AG09319 (cell line): ENCODE measurements at places on chromosomes 5 and 9.
A peak's percentile ranks its signal among the peaks of the same experiment; 100 is the strongest.

DNA sequence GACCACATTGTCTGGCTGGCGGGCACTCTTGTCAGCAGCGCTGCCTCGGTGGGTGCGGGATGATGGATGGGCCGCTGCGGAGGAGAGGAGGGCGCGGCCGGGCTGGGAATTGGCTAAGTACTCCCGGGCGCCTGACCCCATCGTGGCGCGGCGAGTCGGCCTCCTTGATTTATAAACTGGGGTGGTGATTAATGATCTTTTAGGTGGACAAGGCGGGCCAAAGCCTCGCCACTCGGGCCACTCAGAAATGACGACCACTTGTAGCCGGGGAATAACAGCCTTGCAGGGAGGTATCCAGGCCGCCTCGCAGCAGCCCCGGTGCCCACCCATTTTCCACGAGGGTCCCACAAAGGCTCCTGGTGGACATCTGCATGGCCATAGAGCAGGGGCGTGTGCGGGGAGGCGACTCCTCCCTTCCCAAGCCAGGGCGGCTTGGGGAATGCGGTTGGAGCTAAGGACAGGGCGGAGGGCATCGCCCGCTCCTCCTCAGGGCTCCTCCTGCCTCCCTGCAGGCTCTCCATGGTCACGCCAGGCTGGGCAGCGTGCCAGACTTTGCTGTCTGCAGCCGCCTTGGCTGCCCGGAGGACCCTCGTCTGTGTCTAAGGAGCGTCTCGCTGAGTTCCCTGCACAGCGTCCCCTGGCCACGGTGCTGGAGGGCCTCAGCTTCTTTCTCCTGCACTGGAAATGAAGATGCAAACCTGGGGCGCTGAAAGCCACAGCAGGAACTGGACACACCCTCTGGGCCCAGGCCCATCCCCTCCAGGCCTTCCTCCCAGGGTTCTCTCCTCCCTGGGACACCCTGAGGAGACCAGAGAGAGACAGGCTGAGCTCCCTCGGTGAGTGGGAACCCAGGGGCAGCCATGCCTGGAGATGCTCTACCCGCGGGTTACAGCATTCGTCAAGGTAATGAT lies 287.4 kb upstream of the IRX4 start:
- no peak for DNase-seq

DNA sequence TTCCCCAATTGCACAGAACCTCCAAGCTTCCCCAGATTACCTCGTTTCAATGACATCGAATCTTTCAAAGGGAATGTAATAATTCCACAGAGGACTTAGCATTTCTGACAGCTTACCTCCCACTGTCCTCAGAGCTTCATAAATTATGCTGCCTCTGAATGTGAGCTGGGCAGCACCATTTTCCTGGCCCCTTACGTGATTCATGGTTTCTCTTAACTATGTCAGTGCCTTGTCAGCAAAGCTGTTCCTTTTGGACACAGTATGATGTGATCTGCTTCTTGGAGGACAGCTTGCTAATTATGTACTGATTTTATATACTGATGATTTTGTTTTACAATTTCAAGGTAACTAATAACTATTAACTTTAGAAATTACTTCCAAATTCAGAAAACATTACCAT lies 27.7 kb upstream of the SSBP2 start:
- no peak for DNase-seq

DNA sequence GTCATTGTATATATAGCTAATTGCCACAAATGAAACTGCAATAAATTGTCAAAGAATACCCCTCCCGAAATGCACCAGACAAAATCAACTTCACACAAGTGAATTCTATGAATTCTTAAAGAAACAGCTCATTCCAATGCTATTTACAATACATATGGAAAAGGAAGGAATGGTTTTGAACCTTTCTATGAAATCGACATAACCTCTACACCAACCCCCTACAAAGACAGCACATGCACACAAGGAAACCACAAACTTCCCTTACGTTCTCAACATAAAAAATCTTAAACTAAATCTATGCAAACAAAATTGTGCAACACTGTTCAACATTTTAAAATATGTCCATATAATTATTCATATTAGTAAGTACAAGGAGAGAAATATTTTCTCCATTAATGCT lies 39.2 kb downstream of the MARCHF11 start:
- no peak for DNase-seq

DNA sequence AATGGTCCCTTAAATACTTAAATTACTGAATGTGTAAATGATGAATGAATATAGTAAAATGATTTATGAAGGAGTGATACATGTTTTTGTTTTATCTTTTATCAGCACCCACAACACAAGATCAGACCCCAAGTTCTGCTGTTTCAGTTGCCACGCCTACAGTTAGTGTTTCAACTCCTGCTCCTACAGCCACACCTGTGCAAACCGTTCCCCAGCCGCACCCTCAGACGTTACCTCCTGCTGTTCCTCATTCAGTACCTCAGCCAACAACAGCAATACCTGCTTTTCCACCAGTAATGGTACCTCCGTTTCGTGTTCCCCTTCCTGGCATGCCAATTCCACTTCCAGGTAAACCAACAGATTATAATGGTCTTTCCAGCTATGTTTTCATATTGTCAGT lies 16.3 kb downstream of the TCERG1 start:
- DNase-seq, result no peak

- DNase-seq, result no peak
These were observed 52.3 kb upstream of the MOCS2 start for GRCh38 chr5:53161876-53162275.

DNA sequence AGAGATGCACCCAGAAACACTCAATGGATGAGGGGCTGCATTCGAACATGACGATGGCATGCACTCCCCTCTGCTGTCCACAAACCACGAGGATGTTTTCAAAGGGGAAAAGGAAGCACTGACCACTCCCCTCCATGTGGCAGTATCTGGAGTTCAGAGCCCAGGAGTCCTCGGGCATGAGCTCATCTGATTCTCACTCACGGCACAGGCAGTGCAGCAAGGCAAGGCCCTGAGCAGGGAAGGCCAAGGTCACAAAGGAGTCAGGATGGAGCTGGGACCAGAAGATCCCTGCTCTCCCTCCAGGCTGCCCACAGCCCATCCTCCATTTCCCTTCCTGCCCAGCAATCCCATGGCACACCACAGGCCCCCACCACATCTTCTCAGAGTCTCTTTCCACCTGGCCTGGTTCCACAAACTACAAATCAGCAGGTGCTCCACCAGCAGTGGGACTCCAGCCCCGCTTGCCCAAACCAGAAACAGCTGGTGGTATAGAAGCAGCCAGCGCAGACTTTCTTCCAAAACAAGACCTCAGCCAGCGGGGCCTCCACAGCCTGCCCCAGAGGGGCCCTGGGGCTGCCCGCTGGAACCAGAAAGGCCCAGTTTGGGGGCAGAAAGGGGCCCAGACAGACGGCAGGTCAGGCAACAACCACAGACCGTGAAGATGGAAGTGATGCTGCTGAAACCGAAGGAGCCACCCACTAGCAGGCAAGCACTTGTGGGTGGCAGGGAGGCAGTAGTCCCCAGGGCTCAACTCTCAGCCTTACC lies 12.2 kb downstream of the TNIP1 start:
- no peak for DNase-seq

GRCh38 chr5:78339617-78340436 lies 20.6 kb upstream of the SCAMP1 start:
- DNase-seq, result no peak

- DNase-seq, result peak; percentile 27
These were observed 53.4 kb downstream of the TENT4A start for GRCh38 chr5:6766604-6767093.

GRCh38 chr5:54905246-54905795 lies 80.1 kb downstream of the ESM1 start:
- DNase-seq, result no peak

GRCh38 chr5:54390015-54390414 lies 65.5 kb upstream of the HSPB3 start:
- DNase-seq, result no peak
